ENCODE measurements at places on chromosomes 2 and 18. TPM values are rescaled to one million over a fixed set of nuclear protein-coding genes. Genes with fewer than 3 reads are reported as not detected.

FAM117B gene
- 2.2 TPM for total RNA-seq

MC4R gene
- total RNA-seq, result 0.15 TPM

CXCR1 gene
- not detected for total RNA-seq

PROKR1 gene
- not detected for total RNA-seq

CHST9 gene
- not detected for total RNA-seq

SAP130 gene
- total RNA-seq, result 6.2 TPM

ARL6IP6 gene
- 28.2 TPM for total RNA-seq

FTCDNL1 gene
- total RNA-seq, result 0.30 TPM

HTR2B gene
- under 0.01 TPM for total RNA-seq

ALPI gene
- not detected for total RNA-seq

EGR4 gene
- total RNA-seq, result not detected

PPP4R1 gene
- 53.6 TPM for total RNA-seq

ALK gene
- not detected for total RNA-seq

CCL20 gene
- 2.2 TPM for total RNA-seq

SPOPL gene
- 4.5 TPM for total RNA-seq

WDPCP gene
- total RNA-seq, result 2.9 TPM

NYAP2 gene
- not detected for total RNA-seq

DLX1 gene
- total RNA-seq, result not detected

HAAO gene
- 3.9 TPM for total RNA-seq

MC5R gene
- not detected for total RNA-seq

SPDYA gene
- total RNA-seq, result 0.17 TPM

TUBA3E gene
- not detected for total RNA-seq

BCL2 gene
- total RNA-seq, result 3.9 TPM
